Epithelial cell of proximal tubule (primary cell): ENCODE measurements at places on chromosomes 3 and 15.

- DNase-seq = no peak
Observed at GRCh38 chr3:63387568-63387967, 109.5 kb downstream of the SYNPR start.

GRCh38 chr15:89307046-89307587 is 27.5 kb downstream of the POLG start:
- DNase-seq = no peak

DNA sequence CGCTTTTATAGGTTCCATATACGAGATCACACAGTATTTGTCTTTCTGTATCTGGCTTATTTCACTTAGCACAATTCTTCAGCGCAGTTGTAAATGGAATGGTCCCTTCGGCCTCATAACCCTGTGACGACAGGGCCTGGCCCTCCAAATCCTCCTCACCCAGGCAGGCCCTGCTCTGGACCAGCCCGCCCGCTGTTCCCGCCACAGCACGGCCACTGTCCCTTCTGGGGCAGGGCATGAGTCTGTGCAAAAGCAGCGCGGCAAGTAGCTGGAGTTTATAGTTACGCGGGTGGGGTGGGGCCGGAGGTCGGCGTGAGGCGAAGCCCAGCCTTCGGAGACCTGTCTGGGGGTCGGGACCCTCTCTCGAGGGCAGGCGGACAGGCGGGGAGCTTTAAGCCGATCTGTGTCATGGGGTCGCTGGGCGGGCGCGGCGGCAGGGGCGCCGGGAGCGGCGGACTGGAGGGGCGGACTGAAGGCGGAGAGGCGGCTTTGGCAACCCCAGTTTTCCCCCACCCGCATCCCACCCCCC is 543 bp downstream of the ARPIN start:
- no peak for DNase-seq

GRCh38 chr15:48928877-48929538 is 34.7 kb downstream of the SHC4 start:
- no peak for DNase-seq

- peak; percentile 12 for DNase-seq
Observed at GRCh38 chr3:148372206-148372875, 325.4 kb upstream of the AGTR1 start.

DNA sequence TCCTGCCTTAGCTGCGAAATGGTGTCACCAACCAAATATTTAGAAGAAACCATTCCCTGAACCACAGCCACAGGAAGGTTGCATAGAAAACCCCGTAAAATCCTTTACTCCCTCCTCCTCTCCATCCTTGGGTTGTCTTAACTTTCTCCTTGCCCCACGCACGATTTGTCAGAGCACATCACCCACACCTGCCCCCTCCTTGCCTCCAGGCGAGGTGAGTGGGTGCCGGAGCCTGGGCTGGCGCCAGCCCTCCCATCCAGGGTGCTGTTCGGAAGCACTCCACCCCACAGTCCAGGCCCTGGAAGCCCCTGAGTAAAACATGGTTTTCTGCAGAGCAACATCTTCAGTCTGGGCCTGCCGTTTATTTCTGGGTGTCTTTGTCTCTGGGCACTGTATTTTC is 3.7 kb downstream of the GHRL start:
- DNase-seq = no peak

DNA sequence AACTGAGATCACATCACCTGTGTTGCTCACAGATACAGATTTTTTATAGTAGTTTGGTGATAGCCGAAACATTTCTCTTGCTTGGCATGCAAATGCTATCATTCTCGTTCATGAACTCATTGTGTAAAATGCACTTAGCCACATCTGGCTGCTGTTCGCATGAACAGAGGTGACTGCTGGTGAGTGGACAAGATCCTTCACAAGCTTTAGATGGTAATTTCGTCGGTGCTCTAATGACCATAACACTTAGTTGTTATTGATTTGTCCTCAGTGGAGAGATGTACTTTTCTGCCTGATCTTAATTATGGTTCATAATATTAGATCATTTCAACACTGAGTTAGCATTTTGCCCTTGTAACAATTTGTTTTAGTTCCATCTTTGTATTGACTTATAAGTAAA is 13.8 kb downstream of the LRRN1 start:
- no peak for DNase-seq

GRCh38 chr15:33516563-33516962 is 205.8 kb downstream of the RYR3 start:
- no peak for DNase-seq

DNA sequence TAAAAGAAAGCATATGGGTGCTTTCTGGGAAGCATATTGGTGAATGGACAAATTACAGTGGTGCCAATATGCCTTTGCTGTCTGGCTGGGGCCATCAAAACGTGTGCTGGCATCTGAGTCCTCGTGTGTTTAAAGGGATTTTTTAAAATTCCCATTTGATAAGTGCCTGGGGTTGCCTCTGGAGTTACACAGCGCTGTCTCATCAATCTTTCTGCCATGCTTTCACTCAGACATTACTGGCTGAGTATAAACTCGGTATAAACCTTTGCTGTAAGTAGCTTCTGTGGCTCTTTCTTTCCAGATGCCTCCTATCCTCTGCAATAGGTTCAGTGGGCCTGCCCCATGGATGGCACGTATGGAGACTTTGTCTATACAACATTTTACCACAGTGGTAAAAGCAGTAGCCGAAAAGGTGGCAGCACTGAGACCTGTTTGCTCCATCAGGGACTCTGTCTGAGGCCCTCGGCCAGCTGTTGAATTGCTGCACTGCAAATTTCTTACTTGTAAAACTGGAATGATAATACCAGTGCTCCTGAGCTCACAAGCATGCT is 195.5 kb downstream of the LPP start:
- no peak for DNase-seq

- no peak for DNase-seq
Observed at GRCh38 chr3:149560001-149560400, 85.5 kb downstream of the TM4SF4 start.

DNA sequence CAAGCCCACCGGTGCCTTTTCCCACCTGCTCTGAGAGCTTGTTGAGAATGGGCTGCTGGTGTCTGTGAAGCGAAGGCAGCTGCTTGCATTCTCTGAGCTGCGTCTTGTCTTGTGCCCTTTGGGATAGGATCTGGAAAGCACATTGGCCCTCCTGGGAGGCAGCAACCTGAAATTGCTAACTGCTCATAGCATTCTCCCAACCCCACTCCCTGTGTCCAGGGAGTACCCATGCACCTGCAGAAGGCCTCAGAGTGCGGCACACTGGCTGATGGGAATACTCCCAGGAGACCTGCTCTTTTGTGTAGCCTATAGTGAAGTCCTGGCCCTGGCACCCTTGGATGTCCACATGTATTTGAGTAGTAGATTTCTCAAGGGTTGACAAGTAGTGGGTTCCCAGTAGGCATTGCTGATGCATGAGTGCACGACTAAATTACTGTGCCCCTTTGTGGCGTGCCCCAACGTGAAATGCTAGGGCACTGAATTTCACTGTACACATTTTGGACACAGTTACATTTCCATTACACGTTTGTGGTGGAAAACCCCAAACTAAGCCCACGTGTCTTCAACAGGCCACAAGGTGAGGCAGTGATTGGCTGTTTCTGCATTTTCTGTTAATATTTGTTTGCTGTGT is 3.7 kb downstream of the EPHB1 start:
- DNase-seq = no peak

DNA sequence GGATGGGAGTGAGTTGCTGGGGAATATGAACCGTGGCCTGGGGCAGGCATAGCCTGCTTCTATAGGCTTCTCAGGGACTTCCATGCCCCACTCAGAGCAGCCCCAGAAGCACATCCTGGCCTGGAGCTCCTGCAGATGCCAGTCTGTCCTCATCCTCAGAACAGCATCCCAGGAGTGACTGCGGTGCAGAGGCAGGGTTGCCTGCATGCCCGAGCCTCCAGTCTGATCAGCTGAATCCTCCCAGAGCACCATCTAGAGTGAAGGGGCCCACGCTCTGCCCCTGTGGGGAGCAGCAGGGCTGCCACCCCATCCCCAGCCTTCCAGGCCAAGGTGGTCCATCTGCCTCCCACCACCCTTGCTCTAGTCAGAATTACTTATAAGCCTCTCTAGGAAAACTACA is 44.7 kb upstream of the APEH start:
- DNase-seq = no peak

- DNase-seq = no peak
Observed at GRCh38 chr15:66932634-66933024, 132.8 kb upstream of the SMAD3 start.

GRCh38 chr3:49377483-49377882 is 19.3 kb upstream of the GPX1 start:
- no peak for DNase-seq

- no peak for DNase-seq
Observed at GRCh38 chr15:51298620-51299019, 39.8 kb downstream of the CYP19A1 start.

DNA sequence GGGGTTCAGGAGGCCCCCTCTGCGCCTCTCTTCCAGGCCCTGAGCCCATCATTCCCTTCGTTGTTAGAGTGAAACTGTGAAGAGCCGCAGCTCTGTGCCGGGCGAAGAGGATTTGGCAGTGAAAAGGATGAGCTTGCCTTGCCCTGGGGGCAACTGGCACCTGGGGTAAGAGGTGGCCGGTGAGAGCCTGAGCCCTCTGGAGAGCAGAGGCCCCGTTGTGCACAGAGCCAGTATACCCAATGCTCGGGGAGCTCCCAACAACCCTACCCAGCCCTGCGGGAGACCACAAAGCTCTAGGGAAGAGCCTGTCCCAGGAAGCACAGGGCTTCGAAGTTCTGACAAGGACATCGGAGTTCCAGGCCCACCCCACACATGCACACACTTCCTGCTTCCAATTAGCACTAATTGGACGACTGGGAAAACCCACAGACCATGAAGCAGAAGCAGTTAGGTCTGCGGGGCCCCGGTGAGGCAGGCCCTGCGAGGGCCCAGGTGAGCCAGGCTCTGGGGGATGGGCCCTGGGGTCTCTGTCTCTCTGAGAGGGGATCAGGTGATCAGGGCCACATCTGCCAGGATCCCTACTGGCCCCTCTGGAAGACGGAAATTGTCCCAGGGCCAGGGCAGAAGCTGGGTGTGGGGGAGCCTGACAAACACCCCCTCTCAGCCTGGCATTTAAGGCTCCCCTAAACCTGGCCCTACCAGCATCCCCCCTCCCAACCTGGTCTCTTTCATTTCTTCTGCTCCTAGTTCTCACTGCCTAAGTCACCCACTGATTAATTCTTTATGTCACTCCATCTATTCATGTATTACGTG is 27.9 kb upstream of the SFMBT1 start:
- no peak for DNase-seq

GRCh38 chr15:100642950-100643338 is 40.6 kb downstream of the ASB7 start:
- no peak for DNase-seq

DNA sequence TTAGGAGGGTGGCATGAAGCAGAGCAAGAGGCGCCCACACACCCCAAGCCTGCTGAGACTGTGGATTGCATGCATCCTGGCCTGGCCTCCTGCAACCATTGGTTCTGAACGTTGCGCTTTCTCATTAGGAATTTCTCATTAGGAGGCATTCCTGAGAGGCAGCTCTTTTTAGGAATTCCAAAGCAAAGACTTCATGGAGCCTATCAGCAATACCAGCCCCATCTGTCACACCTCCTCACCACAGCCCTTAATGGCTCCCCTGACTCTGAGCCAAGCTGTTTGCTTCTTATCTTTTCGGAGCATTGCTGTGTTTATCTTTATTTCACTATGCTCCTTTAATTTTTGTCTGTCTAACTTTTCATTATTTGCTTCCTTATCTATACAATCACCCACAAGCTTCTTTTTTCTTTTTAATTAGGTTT is 226.9 kb downstream of the CACNA2D3 start:
- DNase-seq = no peak

- no peak for DNase-seq
Observed at GRCh38 chr3:114436182-114436581, 142.4 kb downstream of the TIGIT start.

- DNase-seq = no peak
Observed at GRCh38 chr3:24562895-24563294, 68.2 kb upstream of the THRB start.

DNA sequence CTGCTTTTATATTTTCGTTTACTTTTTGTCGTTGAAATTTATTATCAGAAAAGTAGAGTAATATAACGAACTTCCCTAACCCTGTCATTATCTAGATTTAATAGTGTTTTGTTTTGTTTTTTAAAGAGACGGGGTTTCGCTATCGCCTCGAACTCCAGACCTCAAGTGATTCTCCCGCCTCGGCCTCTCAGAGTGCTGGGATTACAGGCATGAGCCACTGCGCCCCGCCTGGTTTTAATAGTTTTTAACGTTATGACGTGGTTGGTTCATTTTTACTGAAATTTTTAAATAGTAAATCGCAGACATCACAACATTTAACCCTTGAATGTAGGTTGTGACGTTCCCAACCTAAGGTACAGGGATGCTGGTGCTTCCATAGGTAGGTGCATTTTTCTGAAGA is 1.0 kb downstream of the NGRN start:
- no peak for DNase-seq

DNA sequence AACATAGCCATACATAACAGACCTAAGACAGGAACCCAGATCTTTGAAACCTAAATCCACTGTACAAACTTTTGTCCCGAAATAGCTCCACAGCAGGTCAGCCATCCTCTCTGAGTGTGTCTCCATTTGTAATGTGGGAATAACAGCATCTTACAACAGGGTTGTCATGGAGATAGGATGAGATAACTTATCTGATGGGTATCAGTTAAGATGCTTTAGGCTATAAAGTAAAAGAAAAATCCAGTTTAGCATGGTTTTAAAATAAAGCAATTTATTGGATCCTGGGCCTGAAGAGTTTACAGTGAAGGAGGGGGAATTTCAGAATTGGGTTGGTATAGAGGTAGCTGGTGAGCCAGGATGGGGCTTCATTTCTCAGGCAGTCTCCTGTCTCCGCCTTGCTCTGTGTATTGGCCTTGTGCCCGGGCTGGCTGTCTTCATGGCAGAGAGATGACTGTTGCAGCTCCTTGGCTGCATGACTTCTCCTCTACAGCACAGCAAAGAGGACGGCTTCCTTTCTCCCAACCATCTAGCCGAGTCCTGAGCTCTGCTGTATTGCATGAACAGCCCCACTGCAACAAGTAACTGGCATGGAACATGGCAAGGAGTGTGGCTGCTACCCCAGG is 131.9 kb upstream of the PROK2 start:
- DNase-seq = no peak

- DNase-seq = no peak
Observed at GRCh38 chr15:50358845-50359244, 3.8 kb upstream of the GABPB1 start.

- no peak for DNase-seq
Observed at GRCh38 chr3:108602249-108602934, 12.9 kb downstream of the DZIP3 start.

GRCh38 chr3:58657571-58658141 is 8.9 kb downstream of the FAM3D start:
- no peak for DNase-seq
